ENCODE measurements at places on chromosomes 12 and 14.

DNA sequence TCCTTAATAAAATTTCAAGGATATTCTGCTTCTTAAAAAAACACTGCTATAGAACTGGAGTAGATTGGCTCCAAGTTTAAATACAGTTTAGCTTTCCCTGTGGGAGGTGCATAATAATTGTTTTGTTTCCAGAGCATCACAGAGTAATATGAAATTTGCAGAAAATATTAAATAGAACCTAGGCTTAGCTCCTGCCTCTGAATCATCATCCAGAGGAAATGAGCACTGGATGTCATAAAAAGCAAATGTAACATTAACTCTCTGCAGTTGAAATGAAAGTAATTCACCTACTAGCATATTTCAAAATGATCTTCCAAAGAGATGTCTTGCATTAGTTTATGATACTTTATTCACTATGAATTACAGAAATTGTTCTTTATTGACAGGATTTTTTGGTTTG lies 769.8 kb downstream of the C12orf50 start:
- ATAC-seq = no peak

DNA sequence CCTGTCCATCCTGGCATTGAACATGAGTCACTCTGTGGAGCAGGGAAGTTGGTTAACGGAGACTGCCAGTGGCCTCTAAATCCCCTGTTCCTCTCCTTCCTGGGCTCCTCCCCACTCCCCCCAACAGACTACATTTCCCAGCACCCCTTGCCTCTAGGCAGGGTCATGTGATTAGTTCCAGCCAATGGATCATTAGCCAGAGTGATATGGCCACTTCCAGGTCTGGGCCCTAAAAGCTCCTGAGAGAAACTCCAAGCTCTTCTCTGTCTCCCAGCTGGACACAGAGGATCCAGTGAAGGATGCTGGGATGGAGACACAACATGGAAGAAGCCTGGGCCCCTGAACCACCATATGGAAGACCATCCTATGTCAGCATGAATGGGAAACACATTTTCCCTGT lies 54.4 kb upstream of the RFLNA start:
- ATAC-seq = no peak

- ATAC-seq = no peak
Observed at GRCh38 chr14:29462772-29463171, 464.9 kb downstream of the PRKD1 start.

GRCh38 chr12:32569259-32569658 lies 109.8 kb upstream of the DNM1L start:
- ATAC-seq = no peak

- no peak for ATAC-seq
Observed at GRCh38 chr14:66152747-66153146, 333.4 kb upstream of the CCDC196 start.

DNA sequence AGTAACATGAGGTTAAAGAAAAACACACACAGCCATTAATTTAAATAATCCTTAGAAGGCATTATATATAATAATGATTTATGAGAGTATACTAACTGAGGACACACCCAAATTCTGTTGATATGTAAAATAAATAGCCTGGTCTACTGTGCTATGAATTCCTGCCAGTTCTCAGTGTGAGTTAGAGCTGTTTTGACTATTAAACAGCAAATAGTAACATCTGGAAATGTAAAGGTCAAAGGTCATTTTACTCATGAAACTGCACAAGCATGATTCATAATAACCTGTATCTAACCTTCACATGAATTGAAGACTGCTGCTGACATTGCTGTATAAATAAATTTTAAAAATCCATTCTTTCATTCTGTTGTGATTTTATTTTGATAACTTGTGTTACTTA lies 966.7 kb downstream of the SLC6A15 start:
- no peak for ATAC-seq

- ATAC-seq = no peak
Observed at GRCh38 chr12:89211456-89211855, 140.8 kb downstream of the DUSP6 start.

GRCh38 chr12:121652767-121653497 lies 16.5 kb downstream of the MORN3 start:
- ATAC-seq = no peak

- no peak for ATAC-seq
Observed at GRCh38 chr12:92365333-92365732, 219.7 kb upstream of the BTG1 start.

All from gastroesophageal sphincter (tissue), 4 donors.